ENCODE measurements at places on chromosomes 6 and 20.

- DNase-seq, result no peak
These were observed 187.5 kb upstream of the MARCKS start for GRCh38 chr6:113669606-113670005.

- no peak for DNase-seq
These were observed 391.8 kb downstream of the SAMD5 start for GRCh38 chr6:147900247-147900830.

- no peak for DNase-seq
These were observed 249.0 kb upstream of the OPRM1 start for GRCh38 chr6:153790048-153790447.

GRCh38 chr20:44006578-44006977 lies 91.9 kb downstream of the TOX2 start:
- DNase-seq, result no peak

- DNase-seq, result no peak
These were observed 63.0 kb downstream of the RIPOR2 start for GRCh38 chr6:24872779-24873178.

- no peak for DNase-seq
These were observed 321.2 kb upstream of the RUNX2 start for GRCh38 chr6:45006893-45007292.

DNA sequence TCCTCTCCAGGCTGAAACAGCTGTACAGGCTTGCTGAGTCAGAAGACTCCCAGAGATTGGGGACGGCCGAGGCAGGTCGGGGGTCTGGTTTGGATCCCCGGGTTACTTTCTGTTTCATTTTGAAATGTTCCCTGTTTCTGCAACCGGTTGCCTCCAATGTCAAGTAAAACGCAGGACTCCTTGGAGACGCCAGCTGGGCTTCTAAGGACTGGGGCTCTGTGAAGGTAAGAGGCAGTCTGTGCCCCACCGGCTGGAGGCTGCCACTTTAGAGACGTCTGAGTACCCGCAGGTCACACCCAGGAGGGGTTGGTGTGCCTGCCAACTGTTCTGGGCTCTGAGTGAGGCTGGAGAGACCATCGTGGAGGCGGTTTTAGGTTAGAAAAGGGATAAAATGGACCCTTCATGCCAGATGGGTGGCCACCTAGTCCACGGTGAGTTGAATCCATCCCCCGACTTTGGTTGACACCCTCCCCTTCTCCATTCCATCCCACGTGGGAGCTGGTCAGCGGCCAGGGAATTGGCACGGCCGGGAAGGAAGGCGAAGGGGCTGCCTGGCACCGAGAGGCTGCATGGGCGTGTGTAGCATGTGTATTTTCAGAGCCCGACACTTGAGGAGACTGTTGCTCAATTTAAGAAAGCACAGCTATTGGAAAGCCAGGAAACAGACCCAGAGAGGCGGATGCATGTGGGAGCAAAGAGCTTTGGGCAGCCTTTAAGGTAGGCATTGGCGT lies 240.9 kb downstream of the PHACTR1 start:
- DNase-seq, result peak; percentile 23

- DNase-seq, result peak; percentile 66
These were observed 26.5 kb downstream of the MTHFD1L start for GRCh38 chr6:150891888-150892485.

GRCh38 chr20:13626724-13627123 lies 12.0 kb downstream of the TASP1 start:
- no peak for DNase-seq

DNA sequence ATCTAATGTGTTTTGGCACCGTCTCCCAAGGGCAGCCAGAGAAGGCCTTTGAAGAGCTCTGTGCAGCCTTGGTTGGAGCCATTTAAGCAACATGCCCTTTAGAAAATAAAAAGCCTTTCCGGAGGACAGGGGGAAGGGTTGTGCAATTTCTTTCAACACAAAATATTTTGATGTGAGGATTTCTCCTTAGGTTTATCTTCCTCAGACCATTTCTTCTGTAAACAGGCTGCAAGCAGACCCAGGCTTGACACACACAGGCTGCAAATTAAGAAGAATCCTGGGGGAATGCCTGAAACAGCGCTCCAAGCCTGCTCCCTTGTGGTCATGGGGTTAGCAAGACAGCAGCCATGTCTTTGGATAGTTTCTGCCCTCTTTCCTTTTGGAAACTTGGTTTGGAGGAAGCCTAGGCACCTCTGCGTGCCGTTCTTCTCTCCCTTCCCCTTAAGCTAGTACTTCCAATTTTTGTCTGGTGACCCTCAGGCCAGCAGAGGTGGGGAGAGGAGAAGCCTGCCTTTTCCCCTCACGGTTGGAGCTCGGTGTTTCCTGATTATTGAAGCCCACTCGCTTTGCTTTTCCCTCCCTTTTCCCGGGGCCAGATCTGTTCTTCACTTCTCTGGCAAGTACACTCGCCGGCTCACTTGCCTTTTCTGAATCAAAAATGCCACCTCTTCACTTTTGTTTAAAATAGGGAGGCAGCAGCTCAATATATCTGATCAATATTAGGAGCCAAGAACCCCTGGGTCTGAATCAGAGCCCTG lies 39.6 kb upstream of the NOX3 start:
- DNase-seq, result no peak

DNA sequence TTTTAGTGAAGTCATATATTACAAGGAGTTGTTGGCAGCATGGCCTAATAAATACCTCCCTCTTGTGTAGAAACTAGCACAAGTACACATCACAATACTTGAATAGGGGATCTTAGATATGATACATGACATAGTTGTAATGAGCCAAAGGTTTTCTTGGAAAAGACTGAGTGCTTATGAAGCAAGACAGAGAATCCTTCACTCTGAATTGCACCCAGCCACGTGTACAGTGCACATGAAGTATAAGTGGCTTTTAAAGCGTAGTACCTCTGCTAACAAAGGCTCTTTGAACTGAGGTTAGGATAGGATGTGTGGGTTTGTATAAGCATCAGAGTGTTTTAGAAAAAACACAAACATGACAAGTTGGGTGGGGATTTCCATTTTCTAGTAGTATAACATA lies 145.5 kb upstream of the STMND1 start:
- DNase-seq, result peak; percentile 7

DNA sequence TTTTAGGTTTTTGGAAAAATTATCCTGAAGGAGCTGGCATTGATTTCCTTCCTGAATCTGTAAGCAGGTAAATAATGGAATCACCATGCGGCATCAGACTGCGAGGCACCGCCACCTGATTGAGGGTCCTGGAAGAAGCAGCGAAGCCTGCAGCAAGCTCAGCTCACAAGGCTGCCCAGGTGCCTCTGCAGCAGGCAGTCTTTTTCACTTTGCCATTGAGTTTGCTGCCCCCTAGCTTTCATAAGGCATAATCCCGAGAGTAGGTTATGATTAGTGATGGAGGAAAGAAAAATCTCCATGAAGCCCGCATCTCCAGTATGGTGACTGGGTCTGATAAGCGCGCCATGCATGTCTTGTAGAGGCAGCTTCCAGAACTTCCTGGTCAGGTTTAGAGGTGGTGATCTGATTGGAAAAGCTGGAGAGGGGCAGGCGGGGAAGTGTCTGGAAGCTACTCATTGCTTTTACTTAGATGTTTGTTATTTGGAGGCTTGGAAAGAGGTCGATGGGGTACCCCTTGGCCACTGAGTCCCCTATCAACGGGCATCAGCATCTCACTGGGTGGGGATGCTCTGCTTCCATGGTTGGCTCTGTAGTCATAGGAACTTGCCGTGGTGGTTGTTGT lies 26.7 kb downstream of the IYD start:
- peak; percentile 68 for DNase-seq

- DNase-seq, result no peak
These were observed 135.1 kb upstream of the ENPP5 start for GRCh38 chr6:46305833-46306232.

DNA sequence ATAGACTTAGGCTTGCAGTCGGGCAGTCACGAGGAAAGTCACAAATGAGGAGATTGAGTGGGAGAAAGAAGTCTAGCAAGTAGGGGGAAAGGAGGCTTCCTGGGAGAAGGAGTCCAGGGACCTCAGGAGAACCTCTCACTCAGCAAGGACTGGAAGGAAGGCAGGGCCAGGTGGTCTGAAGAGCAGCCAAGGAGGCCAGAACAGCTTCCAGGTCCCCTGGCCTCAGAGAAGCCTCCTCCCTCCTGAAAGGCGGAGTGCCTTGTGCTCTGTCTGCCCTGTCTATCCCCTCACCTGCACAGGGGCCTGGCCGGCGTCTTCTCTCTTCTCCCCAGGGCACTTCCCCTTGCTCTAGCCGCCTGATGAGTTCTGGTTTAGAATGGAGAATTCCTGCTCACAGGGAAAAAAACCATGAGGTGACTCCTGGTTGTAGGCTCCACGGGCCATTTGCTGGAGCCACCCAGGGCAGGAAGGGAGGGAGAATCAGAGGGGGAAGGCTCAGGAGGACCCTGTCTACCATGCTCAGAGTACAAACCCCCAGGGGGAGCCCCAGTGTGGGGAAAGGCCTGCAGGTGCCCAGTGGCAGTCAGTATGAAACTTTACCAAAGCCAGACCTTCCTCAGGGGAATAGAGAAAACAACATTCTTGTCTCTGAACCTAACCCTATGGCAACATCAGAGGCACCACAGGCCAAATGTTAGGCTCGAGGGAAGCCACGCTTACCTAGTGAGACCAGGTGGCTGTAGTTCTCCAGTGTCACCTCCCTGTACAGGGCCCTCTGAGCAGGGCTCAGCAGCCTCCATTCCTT lies 11.2 kb downstream of the ZNF337 start:
- DNase-seq, result no peak

GRCh38 chr6:133612459-133612858 lies 276.5 kb upstream of the TCF21 start:
- DNase-seq, result no peak

GRCh38 chr20:33915726-33916331 lies 77.9 kb upstream of the RALY start:
- DNase-seq, result peak; percentile 61

DNA sequence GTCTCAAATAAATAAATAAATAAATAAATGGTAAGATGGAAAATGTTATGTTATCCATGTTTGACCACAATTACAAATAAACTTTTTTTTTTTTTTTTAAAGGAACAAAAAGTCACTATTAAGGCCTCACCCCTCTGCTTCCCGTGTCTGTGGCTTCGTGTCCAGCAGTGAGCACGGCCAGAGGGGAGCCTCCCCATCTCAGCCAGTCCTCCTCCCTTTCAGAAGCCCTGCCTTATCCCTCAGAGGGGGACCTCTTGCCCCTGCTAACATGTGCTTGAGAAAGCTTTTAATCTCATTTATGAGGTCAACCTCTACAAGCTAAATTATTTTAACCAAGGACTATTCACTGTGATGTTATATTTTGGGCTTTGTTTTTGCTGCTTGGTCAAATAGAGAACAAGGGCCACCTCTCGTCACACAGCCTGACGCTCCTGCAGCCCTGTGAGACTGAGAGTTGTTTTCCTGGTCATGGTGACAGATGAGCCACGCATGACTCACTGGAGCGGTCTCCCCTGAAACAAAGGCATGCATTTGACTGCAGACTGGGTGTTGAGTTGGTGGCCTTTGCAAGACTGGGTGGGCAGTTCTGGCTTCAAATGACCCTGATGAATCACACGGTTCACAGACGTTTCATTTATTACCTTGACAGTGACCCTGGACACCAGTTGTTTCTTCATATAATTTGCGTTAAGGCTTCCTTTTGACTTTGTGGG lies 131.8 kb downstream of the TIAM2 start:
- peak; percentile 90 for DNase-seq

DNA sequence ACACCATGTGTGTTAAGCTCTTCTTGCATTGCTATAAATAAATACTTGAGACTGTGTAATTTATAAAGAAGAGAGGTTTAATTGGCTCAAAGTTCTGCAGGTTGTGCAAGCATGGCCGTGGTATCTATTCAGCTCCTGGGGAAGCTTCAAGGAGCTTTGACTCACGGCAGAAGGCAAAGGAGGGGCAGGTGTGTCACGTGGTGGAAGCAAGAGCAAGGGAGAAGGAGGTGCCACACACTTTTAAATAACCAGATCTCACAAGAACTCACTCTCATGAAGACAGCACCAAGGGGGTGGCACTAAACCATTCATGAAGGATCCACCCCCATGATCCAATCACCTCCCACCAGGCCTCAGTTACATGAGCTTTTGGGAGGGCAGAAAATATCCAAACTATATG lies 193.7 kb downstream of the ERMARD start:
- no peak for DNase-seq

GRCh38 chr6:126716032-126716431 lies 376.1 kb downstream of the CENPW start:
- no peak for DNase-seq

GRCh38 chr6:2756687-2757224 lies 6.0 kb upstream of the MYLK4 start:
- no peak for DNase-seq

DNA sequence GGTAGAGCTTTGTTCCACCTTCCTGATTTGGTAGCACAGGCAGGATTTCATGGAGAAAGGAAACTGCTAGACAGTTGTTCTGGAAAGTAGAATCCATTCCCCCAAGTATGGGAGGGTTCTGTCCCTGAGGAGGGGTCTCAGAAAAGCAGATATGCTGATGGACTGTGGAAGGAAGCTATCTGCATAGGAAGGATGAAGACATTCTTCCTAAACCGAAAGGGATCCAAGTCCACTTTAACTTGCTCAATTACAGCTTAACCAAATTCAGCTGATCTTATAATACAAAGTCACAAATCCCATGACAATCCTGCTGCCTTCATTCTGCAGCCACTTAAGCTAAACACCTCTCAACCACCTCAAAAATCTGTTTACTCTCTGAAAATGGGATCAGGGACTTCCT lies 2.6 kb downstream of the MAN1A1 start:
- no peak for DNase-seq

DNA sequence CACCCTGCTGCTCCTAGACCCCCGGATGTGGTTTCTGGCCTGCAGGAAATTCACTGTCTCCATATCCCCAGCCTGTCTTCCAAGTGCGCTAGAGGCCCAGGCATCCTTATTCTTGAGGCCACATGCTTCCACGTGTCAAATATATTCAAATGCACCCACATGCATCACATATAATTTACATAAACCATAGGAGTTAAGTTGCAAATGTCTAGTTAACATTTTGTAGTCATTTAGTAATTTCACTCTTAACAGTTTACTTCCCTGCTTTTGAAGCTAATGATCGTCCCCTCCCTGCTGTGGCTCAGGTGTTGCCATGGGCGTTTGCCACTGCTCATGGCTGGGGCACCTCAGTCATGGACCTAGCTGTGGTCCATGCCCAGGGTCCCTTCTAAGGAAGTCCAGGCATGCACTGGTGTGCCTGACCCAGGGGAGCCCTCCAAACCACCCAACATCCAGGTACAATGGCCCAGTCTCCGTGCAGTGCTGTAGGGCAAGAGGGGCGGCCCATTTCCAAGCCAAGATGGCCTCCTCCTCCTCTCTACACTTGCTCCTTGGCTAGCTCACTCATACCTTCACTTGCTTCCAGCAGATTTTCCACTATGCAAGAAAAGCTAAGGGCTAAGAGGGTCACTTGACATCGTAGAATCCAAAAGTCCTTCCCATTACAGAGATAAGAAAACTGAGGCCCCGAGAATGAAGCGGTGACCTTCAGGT lies 42.4 kb downstream of the FGD2 start:
- peak; percentile 76 for DNase-seq

- DNase-seq, result no peak
These were observed 64.9 kb upstream of the TGM3 start for GRCh38 chr20:2230726-2231488.

Measured in activated CD4-positive, alpha-beta T cell treated with anti-CD3 and anti-CD28 coated beads, Interleukin-10, Interleukin-2, amounts not matched to agents 100 ng/mL and 50 ng/mL, durations not matched to agents 16 hours and 8 hours (primary cell).